ENCODE measurements at places on chromosomes 7 and 10.

GRCh38 chr7:142873281-142873784, 12.2 kb downstream of the TRPV6 start:
- no peak for DNase-seq

GRCh38 chr7:143960813-143961610, 6.4 kb downstream of the OR2F1 start:
- no peak for DNase-seq

DNA sequence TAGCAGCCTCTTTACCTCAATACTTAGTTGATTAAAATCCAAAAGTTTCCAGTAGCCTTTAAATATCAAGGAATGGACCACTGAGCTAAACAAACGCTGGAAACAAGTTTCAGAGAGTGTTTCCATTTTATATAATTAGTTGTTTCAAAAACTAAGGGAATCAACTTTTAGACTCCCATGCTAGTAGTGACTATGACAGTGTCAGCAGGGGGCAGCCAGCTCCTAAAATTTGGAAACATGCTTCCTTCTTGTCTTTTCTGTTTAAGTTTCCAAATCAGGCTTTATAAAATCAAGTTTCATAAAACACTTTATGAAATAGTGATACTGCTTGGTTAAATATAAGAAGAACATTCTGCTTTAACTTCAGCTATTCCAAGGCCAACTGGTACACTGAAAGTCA, 138.2 kb upstream of the TMEM229A start:
- no peak for DNase-seq

DNA sequence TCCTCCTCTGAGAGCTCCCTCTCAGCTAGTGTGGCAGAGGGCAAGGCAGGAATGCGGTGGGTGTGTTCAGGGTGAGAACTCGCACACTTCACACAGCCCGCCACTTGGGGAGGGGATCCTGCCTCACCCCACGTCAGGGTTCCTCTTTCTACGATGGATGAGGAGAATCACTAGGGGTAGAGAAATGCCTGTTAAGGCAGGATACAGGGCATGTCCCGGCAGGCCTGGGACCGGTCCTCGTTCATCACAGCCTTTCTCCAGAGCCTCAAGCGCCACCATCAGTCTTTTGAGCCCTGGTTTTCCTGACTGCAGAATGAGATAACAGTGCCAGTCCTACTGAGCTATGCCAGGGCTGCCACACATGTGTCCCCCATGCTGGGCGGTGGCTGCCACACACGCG, 546.7 kb upstream of the ADARB2 start:
- no peak for DNase-seq

DNA sequence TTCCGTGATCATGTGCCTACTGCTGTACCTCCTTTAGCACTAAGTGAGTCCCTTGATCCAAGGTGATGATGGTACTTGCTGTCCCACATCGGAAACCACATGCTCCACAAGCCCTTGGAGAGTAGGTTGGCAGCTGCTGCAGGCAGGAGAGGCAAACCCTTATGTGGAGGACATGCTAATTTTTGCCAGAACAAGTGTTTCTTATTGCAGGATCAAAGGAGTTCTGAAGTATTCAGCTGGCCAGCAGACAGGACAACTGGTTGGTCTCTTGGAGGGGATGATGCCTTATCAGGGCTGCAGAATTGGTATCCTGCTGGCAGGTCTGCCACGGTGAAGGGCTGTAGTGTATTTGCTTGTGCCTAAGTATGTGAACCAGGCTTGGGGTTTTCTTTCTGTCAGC, 36.8 kb downstream of the NACAD start:
- DNase-seq = no peak

DNA sequence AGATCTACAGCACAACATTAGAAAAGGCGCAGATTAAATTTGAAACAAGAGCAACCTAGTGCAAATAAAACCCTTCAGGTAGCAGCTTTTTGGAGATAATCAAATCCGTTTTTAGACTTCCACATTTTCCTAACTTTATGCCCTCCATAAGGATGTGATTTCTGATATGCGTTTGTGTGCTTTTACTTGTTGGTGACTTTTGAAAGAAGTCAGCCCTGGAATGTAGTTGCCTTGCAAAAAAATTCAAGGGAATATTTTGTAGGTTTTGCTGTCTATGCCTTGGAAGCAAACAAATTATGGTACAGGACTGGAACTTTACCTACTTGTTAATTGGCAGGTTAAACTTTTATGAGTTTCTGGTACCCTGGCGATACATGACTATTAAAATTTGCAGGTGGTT, 86.7 kb upstream of the HDAC9 start:
- DNase-seq = no peak

DNA sequence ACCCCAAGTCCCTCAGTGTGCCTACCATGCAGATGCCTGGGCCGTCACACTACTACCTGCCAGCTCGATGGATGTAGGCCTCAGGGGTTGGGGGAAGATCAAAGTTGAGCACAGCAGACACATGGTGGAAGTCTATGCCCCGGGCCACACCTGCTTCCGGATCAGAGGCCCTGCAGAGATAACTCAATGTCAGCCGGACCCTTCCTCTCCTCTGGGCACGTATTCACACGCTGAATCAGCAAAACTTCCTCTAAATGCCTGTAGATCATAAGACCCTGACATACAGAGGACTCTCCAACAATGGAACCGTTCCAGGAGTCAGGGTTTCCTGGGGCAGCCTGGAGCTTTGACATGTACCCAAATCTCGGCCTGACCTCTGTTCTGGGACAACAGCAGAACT, 3.7 kb downstream of the DDX56 start:
- DNase-seq = no peak

- no peak for DNase-seq
Observed at GRCh38 chr10:51100221-51100620, 25.9 kb downstream of the PRKG1 start.

DNA sequence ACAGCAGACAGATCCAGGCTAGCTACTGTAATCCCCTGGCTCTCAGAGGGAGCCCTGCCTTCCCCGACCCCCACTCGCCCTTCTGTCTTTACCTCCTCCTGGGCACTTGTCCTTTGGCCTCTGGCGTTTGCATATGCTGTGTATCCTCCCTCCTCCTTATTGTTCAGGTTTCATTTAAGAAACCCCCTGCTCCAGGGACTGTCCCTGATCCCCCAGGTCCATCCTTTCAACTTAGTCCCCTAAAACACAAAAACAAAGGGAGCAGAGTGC, 25.7 kb downstream of the GRID1 start:
- no peak for DNase-seq

GRCh38 chr10:47053081-47053798, 142.0 kb downstream of the PTPN20 start:
- DNase-seq = no peak

- DNase-seq = no peak
Observed at GRCh38 chr7:43952028-43952427, 25.8 kb downstream of the UBE2D4 start.
